ENCODE measurements at places on chromosomes 7 and 10.

GRCh38 chr10:123097039-123097438, 38.7 kb upstream of the HMX3 start:
- no peak for DNase-seq

GRCh38 chr10:7260412-7260900, 150.4 kb downstream of the SFMBT2 start:
- no peak for DNase-seq

DNA sequence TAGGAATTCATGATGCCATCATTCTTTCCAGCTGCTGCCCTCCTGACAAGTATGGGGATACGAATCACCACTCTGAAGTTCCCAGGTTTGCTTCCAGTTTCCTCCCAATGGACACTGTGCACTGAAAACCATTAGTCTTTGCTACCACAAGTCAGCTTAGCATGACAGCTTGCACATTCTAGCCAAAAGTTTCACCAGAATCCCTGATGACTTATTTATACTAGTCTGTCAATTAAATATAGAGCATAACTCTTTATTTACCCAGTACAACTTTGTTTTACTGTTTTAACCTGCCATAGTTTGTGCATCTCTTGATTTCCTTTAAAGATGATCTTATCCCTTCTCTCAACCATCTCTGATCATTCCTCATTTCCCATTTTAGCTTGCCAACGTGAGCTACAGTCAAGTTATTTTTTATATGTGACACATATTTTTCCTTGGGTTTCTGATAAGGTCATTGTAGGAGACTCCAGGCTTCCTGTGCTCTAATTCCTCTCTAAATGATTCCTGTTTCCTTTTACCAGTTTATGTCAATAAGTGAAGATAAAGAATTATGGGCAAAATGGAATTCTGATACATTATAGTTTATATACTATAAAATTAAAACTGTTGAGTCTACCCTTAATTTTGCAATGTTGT, 167.5 kb upstream of the MEOX2 start:
- no peak for DNase-seq

GRCh38 chr7:106065575-106066500, 46.3 kb downstream of the SYPL1 start:
- DNase-seq: no peak

DNA sequence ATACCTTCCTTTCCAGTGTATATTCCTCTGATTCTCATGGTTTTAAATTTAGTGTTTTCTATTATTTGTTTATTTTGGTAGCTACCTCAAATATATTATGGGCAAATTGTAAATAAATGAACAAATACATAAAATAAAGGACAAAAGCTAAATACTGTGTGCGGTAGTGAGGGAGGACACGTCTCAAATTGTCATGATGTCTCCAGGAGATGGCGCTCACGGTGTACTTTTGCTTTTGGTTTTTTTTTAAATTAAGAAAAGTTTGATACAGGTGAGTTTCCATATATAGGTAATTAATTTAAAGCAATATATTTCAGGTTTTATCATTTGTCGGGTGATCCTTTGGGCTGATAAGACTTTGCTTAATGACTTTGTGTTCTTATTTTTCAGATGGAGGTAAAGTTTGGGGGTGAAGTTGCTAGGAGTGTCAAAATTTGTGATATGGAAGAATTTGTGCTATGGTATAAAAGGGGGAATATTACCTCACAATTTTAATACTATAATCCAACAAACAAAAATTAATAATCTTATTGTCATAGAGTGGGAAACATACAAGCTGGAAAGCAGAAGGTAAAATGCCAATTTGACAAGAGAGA, 68.4 kb upstream of the TMEM229A start:
- DNase-seq: no peak

DNA sequence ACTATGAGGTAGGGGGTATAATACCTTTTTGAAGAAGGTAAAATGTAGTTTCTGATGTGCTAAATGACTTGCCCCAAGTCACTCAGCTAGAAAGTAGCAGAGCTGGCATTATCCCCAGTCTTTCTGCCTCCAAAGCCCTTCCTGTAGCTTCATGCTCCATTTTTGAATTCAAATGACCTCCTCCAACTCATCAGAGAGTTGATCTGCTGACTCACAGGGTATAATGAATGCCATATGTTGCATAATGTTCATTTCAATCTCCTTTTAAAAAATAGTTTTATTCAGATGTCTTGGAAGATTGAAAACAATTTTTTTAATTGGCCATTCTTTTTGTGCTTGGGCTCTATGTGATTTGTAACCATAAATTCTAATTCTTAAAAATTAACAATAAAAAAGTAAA, 272.8 kb upstream of the IMMP2L start:
- no peak for DNase-seq

GRCh38 chr10:127090138-127090537, 106.3 kb downstream of the INSYN2A start:
- no peak for DNase-seq

DNA sequence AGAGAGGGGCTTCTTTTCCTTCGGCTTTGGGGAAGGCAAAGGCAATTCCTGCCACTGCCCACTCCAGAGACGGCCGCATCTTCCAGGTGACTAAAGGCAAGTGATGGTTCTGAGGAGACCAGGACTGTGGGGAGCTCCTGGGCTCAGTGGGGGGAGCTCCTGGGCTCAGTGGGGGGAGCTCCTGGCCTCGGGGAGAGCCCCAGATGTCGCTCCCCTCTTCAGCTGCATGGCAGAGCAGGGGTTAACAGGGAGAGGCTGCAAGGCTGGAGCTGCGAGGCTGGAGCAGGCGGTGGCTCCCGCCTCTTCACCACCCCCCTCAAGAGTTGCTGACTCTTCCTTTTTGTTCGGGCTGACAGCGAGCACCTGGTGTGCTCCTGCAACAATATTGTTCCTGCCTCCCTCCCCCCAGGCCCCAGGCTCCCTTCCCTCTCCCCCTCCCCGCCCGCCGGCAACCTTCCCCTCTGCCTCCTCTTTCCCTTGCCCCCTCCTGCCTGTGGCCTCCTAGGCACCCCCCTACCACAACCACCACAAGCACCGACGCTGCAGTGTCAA, 56.3 kb upstream of the LBX1 start:
- DNase-seq: no peak

GRCh38 chr10:11535346-11535959, 76.0 kb downstream of the USP6NL start:
- no peak for DNase-seq

GRCh38 chr7:27714831-27715444, 25.0 kb upstream of the TAX1BP1 start:
- DNase-seq: no peak

DNA sequence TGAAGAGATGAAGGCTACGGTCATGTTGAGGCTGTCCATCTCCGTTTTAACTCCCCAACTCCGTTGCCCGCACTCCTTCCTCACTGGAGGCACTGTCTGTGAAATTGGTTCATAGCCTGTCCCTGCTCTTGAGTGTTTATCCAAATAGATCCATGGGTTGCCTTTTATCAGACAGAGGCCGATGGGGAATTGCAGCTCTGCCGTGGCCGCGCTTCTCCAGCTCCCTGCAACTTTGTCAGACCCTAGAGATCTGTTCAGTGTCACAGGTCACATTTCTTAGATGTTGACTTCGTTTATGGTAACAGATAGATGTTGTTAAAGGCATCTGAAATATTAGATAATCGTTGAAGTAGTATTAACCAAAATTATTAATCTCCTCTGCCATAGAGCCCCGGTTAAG, 14.7 kb downstream of the PPP2R2D start:
- no peak for DNase-seq

DNA sequence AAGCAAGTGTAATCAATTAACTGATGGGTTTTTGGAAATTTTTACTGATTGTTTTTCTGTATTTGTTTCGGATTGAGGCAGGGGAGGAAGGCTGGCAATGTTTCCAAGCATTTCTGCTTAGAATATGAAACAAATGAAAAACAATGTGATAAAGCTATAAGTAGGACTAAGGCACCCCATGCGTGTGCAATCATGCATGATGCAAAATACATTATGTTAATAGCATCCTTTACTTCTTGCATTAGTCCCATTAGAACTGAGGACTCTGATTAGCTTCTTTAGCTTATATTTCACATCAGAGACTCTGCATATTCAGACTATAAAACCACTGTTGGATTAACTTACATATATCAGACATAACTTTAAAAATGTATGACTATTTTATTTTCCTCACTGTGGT, 48.7 kb upstream of the AGMO start:
- no peak for DNase-seq

DNA sequence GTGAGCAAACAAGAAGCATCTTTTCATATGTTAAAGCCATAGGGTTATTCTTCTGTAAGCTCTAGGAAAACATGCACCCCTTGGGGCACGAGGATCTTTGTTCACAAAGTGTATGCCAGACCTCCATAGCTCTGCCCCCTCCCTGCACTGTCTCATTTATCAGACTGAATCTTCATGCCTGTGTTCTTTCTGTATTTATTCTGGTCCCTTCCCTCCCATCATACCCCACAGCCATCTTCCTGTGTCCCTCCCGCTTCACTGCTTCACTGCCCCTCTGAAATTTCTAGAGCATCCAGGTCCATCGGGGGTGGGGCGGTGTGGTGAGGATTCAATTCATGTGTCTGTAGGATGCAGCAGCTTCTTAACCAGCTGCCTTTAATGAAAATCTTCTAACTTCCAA, 7.5 kb downstream of the EPHB6 start:
- DNase-seq: no peak

DNA sequence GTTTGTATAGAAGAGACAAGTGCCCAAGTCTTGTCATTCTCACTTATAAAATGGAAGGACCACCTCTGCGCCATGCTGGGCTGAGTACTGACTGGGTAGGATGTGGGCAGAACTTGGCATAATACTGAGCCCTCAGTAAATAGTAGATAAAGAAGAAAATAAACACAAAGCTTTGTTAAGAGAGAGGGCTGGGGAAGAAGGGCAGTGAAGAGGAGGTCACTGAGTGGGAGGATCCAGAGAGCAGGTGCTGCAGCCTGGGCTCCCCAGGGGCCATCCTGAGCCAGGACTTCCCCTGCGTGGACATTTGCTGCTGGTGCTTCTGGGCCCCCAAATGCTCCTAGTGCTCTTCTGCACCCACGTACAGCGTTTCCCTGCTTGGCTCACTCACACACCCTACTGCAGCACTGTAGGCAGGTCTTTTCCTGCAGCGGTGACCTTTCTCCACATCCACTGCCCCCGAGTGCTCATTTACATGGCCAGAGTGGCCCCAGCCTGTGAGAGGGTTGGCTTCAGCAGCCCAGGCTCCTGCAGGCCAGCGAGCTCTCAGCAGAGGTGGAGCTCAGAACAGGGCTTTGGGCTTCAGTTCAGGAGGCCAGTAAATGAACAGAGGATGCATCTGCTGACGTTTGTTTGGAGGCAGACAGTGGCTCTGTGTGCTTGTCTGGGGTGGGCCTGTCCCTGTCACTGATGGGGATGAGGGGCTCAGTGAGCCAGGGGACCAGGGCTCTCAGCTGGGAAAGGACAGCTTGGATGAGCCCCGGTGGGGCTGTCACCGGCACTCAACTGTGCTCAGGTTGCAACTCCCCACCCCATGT, 164.6 kb downstream of the ADARB2 start:
- no peak for DNase-seq

DNA sequence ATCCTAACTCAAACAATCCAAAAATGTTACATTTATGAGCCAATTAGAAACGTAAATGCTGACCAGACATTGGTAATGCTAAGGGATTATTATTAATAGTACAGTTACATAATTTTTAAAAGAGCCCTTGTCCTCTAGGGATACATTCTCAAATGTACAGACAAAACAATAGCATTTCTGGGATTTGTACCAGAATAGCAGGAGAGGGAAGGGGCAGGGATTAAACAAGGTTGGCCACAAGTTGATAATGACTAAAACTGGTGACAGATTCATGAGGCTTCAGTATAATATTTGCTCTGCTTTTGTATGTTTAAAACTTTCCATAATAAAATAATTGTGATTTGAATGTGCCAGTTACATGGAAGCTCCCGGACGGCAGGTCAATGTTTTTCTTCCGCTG, 27.0 kb downstream of the HSPA12A start:
- no peak for DNase-seq

DNA sequence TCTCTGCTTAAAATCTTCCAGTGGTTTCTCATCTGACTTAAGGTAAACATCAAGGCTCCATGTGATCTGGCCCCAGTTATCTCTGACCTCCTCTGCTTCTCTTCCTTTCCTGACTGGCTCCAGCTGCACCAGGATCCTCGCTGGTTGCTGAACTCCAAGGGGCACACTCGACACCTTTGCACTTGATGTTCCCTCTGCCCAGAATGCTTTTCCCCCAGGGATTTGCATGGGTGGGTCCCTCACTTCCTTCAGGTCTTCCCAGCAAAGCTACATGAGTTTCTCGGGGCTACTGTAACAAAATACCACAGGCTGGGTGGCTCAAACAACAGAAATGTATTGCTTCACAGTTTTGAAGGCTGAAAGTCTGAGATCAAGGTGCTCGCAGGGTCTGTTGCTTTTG, 166.0 kb upstream of the CDCA7L start:
- DNase-seq: no peak

DNA sequence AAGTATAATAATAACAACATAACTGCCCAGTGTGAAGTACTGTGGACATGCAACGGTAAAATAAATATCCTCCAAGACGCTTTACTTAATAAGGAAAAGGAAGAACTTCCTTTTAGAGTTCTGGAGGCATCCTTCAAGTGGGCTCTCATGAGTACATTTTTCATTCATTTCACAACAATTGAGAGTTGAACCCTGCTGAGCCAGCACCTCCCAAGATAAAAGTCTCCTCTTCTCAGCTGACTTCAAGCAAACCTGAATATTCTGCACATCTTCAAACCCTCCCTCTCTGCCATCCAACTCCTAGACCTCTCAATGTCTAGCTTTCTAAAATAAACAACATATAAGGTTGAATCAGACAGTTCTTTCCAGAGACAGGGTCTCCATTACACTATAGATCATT, 7.5 kb downstream of the CCDC71L start:
- DNase-seq: no peak

DNA sequence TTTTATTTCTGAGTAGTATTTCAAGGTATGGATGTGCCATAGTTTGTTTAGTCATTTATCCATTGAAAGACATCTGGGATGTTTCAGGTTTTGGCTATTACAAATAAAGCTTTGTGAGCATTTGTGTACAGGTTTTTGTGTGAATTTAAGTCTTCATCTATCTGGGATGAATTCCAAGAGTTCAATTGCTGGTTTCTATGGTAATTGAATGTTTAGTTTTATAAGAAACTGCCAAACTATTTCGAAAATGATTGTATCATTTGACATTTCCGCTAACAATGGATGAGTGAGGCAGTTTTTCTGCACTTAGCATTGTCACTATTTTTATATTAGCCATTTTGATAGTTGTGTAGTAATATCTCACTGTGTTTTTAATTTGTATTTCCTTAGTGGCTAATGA, 99.4 kb downstream of the WDFY4 start:
- no peak for DNase-seq

DNA sequence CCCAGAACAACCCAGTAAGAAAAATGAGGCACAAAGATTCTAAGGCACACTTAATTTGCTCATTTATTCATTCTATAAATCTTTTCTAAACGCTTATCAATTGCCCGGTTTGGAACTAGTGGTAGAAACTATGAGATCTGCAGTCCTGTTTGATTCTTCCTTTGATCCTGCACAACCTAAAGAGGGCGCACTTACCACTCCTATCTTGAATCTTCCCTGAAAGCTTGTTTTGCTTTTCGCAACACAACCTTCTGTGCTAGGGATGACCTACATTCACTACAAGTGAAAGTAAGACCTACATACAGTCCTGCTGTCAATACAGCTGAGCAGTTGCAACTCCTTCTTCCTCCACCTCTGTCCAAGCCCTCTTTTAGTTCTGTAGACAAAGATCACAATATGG, 12.6 kb upstream of the ARL4A start:
- DNase-seq: peak; percentile 17

Data from activated gamma-delta T cell treated with anti-CD3 and anti-CD28 coated beads, Interleukin-2, amount 50 U/mL, for 16 hours (primary cell).